ENCODE measurements at places on chromosomes 12 and 14.

DNA sequence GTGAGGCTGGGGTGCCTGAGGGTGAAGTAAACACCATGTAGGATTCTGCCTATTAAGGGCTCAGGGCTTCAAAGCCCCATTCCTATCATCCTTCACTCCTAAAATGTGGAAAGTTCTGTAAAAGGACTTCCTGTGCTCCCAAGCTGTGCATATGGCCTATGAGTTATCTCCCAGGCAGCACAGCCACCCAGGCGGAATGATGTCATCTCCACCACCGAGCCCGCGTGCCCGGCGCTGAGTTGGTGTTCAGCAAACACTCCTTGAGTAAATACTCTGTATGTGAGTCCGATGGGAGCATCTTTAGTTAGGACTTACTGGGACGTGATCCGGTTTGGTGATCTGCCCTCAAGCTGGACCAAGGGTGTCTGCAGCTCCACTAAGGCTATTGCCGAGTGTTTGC lies 437.3 kb downstream of the MED13L start:
- no peak for DNase-seq

DNA sequence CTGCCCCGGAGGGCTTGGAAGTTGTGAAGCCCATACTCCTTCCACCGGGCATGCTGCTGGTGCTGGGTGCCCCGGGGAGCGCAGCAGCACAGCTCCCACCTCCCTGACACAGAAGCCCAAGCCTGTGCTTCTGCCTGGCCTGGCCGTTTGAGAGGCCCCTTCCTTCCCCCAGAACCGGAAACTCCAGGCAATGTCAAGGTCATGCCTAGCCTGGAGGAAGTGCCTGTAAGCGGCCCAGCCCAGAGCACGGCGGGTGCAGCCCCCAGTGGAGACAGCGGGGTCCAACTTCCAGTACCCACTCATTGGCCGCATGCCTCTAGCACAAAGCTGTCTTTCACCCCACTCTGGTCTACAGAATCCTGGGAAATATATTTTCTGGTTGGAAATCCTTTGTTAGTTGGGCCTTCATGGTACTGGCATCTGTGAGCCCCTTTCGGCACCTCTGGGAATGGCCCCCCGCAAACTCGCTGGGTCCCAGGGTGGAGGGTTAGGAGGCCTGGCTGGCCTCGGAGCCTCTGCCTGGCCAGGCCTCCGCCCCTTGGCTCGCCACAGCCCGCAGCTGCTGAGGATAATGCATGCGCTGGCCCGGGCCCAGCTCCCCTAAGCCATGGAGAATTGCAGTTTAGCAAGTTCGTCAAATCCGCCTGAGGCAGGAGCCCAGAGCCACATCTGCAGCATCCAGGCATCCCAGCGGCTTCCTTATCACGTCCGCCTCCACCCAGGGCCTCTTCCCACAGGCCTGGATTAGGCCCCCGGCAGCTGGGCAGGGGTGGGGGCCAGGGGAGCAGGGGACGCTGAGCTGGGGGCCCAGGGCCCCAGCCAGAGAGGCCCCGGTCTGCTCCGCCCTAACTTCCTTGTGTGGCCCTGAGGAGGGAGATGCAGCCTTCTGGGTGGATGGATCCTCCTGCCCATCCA lies 48.9 kb upstream of the DLK1 start:
- DNase-seq = peak; percentile 68

DNA sequence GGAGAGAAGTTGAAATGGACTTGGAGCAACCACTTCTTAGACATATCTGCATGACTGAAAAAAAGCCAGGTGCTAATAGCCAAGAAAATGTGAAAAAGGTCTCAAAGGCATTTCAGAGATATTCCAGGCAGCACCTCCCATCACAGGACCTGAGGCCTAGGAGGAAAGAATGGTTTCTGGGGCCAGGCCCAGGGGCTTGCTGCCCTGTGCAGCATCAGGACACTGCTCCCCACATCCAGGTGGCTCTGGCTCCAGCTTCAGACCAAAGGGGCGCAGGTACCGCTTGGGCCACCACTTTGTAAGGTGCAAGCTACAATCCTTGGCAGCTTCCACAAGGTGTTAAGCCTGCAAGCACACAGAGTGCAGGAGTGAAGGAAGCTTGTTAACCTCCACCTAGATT lies 114.3 kb downstream of the PIK3C2G start:
- no peak for DNase-seq

GRCh38 chr14:32497248-32497647 lies 168.2 kb downstream of the AKAP6 start:
- no peak for DNase-seq
